RKO (cell line): ENCODE measurements at places on chromosomes 2 and 18.

DNA sequence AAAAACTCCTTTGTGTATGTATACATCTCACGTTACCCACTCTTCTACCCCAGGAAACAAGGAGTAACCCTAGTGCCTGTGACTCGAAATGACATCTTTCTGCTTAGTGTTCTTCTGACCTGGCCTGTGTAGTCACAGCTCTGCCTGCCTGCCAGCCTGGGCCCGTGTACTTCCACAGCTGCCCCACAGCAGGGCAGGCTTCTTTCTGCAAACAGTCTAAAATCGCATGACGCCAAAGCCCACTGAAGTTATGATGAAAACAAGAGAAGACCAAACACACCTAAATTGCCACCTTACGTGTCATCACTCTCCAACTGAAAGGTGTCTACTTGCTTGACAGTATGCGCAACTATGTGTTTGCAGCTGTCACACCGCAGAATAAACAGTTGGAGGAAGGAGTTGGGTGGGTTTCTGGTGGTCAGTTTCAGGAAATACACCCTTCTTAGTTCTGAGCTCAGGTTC, 1.5 kb downstream of the GAREM1 start:
- DNase-seq, result peak; percentile 75

- no peak for DNase-seq
These were observed at the start of gene PROM2 for GRCh38 chr2:95274291-95275150. PROM2 (plus strand) TSS chr2:95274449; CDS start chr2:95274586, 137 bp downstream.

DNA sequence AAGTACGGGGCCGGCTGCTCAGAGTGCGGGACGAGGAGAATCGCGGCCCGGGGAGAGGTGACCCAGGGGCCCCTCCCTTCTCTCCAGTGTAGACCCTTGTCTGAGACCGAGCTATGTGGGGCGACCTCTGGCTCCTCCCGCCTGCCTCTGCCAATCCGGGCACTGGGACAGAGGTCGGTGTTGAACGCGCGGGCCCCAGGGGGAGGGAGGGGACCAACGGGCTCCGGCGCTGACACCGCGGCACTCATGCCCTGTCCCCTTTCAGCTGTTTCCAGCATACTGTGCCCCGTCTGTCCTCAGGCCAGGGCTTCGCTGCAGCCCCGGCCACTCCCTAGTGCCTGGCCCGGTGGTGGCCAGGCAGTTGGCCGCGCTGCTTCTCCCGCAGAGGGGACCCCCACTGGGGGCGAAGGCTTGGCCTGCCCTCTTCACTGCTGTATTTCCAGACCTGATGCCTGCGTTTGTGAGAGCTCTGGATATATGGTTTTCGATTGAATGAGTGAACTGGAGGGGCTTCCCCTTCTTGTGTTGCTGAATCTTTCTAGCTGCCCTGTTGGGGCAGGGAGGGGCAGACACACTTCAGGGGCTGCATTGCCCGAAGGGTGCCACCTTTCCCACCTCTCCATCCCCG, 809 bp downstream of the DBI start:
- DNase-seq, result peak; percentile 42

DNA sequence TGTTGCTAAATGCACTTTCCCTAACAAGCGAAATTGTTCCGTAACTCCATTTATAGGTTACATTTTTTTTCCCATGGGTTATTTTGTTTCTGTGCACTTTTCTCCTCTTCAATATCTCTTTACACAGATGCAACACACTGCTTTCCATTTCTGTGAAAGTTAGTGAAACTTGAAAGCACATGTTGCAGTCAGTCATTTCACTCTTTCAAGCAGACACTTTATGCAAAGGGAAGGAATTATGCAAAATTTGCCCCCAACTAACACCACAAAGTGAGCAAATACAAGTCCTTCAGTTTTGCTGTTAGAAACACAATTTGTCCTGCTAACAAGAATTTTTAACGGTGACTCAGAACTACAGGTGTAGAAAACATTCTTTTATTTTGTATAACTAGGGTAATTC, 124.8 kb downstream of the PTH2R start:
- no peak for DNase-seq

DNA sequence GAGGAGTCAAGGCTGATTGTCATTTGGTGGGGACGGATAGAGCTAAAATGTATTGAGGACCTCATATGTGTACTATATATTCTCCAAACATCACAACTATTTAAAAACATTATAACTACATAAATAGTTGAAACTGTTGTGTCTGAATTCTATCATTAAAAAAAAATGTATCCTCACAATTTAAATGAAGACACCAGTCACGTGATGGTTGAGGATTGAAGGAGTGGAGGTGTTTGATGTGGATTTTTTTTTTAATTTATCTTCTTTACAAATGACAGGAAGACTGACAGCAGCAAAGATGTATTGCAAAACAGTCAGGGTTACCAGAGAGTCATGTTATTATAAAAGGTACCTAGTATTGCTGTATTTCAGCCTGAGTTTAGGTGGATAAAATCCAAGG, 30.0 kb downstream of the GNAL start:
- DNase-seq, result no peak

GRCh38 chr2:60512062-60512622, 41.3 kb downstream of the BCL11A start:
- DNase-seq, result no peak

DNA sequence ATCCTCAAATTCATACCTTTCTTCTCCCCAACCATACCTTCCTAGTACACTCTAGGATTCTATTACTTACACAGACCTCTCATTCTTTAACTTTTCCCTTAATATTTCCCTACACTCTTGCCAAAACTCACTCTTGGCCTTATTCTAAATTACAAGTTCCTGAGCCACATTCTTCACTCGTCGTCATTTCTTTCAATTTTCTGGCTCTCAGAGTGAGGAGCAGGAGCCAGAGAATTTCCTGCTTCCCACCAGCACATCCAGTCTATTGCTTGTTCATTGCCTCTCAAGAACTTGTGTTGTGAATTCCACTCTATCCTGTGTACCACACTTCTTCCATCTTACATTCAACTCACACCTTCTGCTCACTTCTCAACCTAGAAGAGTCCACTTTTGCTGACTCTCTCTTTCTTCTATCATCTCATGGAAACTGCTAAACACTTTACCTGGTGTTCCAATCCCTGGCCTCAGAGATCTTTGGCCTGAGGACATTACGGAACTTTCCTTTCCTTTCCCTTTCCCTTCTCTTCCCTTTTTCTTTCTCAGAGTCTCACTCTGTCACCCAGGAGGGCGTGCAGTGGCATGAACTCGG, 171.6 kb downstream of the PLCL1 start:
- DNase-seq, result no peak

GRCh38 chr18:55694291-55694690, 106.3 kb upstream of the TCF4 start:
- DNase-seq, result no peak

DNA sequence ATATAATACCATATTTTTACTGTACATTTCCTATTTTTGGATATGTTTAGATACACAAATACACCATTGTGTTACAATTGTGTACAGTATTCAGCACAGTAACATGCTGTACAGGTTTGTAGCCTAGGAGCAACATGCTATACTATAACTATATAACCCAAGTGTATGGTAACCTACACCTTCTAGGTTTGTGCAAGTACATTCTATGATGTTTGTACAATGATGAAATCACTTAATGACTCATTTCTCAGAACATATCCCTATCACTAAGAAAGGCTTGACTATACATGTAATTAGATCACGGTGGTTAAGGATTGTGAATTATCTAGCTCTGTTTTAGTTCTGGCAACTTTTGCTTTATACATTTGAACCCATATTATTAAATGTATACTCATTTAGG, 31.3 kb downstream of the NPHP1 start:
- peak; percentile 48 for DNase-seq
